ENCODE measurements at places on chromosomes 4 and X.

- DNase-seq = no peak
Observed at GRCh38 chrX:18946157-18946556, 37.8 kb downstream of the PHKA2 start.

DNA sequence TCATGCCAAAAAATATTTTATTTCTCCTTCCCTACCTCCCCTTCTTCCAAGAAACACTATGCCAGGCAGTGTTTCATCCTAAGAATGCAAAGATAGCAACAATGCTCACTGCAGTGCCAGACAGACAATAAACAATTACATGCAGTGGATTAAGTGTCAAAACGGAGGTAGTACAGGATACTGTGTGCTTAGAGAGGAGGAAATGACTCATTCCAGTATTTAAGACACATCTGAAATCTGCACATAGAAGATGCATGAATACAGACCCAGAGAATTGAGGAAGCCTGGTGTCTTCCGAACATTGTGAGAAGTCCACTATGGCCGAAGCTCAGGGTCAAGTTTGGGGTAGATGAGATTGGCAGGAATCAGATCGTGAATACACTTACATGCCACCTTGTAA lies 326.4 kb downstream of the PPP3CA start:
- DNase-seq = no peak

DNA sequence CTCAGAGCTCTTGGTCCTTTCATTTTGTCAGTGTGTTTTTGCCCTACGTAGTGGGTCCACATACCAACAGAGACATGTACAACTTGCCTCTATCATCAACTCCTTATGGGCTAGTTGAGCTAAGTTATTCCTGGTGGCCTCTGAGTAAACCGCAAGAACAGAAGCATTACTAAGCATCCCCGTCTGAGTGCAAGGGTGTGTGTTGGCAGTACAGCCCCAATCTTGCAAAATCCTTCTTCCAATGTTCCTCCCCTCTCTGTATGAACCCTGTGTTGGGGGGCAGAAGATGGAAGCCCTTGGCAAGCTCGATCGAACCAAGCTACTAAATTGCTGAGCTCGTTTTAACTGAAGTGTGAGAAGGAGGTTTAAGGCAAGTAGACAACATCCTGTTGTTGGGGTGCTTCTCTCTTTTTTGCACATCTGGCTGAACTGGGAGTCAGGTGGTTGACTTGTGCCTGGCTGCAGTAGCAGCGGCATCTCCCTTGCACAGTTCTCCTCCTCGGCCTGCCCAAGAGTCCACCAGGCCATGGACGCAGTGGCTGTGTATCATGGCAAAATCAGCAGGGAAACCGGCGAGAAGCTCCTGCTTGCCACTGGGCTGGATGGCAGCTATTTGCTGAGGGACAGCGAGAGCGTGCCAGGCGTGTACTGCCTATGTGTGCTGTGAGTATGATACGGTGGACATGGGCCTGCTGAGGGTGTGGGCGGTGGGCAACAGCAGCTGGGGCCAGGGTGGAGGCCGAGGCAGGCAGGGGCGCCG lies at the start of gene SH2D1A:
Gene SH2D1A, plus strand, starts transcription at position 447 of the 760 bp plus-strand sequence. Its CDS starts 80 bp downstream, at position 527.
- DNase-seq = peak; percentile 1

- DNase-seq = no peak
Observed at GRCh38 chrX:2371026-2371711, 129.6 kb downstream of the DHRSX start.

DNA sequence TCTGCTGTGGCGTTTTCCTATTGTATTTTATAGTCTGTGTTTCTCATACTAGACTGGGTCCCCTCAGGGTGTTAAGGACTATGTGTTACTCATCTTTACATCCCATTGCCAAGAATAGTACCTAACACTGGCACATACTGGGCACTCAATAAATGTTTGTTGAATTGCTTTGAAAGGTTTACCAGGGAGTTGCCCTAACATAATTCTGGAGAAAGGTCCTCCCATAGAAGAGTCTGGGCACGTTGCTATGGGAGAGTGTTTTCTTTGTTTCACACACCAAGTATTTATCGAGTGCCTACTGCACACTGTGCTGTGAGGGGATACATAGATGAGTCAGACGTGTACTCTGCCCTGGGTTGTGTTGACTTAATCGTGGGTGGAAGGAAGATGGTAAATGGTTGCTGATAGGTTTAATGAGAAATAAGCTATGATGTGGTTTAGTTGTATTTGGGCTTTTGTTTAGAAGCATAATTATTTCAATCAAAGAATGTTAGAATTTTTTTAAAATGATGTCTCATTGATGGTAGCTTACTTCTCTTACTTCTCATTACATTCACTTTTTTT lies 42.9 kb downstream of the AFF1 start:
- DNase-seq = no peak

DNA sequence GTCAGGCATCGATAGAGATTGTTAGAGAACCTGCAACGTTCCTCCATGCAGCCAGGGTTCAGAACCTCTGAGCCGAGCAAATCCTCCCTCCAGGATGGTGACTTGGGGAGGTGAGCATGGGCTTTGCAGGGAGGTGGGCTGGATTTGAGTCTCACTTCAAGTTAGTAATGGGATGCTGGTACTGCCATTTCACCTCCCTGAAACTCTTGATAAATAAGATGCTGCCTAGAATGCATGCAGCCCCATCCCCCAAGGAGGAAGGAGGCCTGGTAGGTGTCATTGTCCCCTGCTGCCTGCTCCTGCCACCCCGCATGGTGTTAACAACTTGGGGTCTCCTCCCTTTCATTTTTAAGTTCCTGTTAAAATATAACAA lies 35.7 kb upstream of the SLC2A9 start:
- DNase-seq = no peak

DNA sequence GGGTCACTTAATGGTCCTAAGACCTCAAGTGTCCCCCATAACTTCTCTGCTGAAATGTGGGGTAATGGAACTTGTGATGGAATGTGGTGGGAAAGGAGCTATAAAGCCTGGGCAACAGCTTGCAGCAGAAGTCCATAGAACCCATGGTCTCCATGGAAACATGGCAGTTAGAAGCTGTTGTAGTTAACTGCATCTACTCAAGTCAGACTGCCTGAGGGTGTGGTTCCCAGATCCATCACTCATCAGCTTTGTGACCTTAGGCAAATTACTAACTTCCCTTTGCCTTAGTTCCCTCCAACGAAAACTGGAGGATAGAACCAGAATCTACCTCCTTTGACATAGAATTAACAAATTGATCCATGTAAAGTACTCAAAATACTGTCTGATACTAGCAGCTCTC lies 113.0 kb downstream of the SPATA18 start:
- no peak for DNase-seq

GRCh38 chr4:11593576-11594116 lies 165.0 kb upstream of the HS3ST1 start:
- DNase-seq = no peak

DNA sequence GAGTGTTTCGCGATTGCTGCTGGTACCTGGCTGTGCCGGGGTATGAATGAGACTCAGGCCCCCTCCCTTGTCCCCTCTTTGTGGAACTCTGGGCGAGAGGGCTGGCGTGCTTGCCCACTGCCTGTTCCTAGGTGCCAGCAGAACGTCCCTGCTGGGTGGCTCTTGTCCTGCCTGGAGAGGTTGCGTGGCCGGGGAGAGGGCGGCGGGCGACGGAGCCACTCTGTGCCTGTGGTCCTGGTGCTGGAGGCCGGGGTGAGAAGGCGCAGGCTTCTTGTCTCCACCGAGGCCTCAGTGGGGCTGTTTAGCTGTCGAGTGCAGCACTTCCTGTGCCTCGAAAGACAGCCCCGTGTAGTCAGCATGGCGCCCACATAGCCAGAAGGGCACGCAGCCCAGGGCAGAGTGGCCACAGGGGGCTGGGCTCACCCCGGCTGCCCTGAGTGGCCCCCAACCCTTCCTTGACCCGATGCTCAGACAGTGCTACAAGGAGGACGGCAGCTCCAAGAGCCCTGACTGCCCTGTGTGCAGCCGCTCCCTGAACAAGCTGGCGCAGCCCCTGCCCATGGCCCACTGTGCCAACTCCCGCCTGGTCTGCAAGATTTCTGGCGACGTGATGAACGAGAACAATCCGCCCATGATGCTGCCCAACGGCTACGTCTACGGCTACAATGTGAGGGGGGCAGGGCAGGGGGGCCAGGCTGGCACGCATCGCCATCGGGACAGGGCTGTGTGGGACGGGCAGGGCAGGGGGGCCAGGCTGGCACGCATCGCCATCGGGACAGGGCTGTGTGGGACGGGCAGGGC lies 8.9 kb upstream of the UVSSA start:
- DNase-seq = no peak

DNA sequence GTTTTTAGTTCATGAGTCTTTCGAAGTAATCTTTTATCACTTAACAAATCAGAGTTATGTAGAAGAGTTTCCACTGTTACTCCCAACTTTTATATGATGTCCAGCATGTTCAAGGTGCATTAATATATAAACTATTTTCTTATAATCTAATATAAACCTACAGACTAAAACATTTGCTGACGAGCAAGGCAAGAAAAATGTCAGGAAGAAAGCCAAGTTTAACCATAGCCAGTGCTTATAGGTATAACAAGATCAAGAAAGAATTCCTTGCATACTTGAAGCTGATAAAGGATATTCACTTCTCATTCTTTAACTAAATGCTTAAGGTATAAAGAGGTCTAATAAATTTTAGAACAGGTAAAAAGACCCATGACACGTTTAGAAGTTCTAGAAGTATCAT lies 167.7 kb downstream of the NPNT start:
- no peak for DNase-seq

DNA sequence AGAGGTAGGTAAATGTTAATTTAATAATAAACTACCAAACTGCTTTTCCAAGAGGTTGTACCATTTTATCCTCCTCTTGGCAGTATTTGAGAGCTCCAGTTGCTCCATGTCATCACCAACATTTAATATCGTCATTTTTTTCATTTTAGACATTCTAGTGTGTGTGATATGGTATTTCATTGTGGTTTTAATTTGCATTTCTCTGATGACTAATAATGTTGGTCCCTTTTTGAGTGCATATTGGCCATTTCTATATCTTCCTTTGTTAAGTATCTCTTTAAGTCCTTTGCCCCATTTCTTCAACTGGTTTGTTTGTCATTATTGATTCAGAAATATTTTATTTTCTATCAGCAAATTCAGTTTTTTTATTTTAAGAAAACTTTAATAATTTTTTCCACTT lies 88.8 kb downstream of the MAPK10 start:
- no peak for DNase-seq

DNA sequence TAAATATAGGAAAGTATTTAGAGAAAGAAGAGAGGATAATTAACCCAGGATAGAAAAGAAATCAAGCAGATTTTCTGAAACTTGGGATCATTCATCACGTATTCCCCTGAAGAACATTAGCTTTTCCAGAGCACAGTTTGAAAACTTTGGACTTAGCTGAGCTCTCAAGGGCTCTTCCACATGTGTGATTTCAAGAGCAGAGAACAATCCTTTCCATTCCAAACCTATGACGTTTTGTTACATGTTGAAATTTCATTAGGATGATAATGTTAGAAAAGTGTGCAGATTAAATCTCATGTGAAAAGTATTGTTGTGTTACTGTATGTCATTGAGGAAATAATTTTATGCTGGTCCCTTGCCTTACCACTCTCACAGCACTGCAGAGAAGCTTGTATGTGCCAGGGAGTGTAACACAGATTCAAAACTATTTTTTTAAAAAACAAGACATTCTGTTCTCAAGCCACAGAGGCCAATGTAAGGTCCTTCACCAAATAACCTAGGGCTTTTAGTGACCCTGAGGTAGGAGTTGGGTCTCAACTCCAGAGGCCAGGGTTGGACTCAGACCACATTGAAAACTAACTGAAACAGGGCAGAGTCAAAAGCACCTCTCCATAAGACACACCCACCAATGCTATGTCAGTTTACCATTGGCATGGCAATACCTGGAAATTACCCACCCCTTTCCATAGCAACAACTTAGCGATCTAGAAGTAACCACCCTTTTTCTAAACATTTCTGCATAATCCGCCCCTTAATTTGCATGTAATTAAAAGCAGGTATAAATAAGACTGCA lies 141.3 kb downstream of the ANXA5 start:
- DNase-seq = no peak

DNA sequence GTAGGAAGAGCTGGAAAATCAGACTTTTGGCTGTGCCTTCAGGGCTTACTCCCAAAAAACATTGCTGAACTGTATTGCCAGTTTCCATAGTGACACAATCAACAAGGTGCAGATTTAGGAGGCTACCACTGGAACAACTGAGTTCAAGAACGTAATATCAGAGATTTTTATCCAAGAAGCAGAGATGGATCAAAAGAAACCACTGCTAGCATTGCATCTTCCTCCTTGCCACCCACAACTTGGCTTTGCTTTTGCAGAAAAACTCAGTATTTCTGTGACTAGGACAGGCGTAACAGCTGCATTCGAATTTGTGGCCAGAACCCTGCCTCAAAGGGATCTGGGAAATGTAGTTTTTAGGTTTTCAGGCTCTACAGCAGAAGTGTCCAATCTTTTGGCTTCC lies 27.8 kb upstream of the WDFY3 start:
- no peak for DNase-seq

- no peak for DNase-seq
Observed at GRCh38 chr4:108249397-108249796, 80.7 kb upstream of the LEF1 start.

- DNase-seq = no peak
Observed at GRCh38 chr4:168573870-168574269, 77.0 kb downstream of the PALLD start.
